Stimulated activated CD4-positive, alpha-beta T cell treated with anti-CD3 and anti-CD28 coated beads, TNF-alpha, amount 100 ng/mL, for 24 hours (primary cell): ENCODE measurements at places on chromosomes 5 and 9.

DNA sequence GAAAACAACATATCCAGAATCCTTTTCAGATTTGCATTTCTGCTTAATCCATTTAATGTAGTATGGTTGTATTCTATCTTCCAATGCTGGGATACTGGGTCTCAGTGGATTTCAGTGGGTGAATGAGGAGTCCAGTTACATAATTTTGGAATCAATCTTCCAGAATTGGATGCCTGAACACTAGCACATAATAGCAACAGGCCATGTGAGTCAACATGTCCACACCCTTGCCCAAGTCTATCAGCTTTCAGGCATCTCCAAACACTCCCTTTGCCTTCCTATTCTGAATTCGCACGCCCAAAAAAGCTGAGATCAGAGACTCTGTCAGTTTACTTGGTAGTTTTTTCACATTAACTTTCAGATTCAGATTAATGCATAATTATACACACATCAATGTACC lies 202.6 kb downstream of the TSSK1B start:
- no peak for DNase-seq

DNA sequence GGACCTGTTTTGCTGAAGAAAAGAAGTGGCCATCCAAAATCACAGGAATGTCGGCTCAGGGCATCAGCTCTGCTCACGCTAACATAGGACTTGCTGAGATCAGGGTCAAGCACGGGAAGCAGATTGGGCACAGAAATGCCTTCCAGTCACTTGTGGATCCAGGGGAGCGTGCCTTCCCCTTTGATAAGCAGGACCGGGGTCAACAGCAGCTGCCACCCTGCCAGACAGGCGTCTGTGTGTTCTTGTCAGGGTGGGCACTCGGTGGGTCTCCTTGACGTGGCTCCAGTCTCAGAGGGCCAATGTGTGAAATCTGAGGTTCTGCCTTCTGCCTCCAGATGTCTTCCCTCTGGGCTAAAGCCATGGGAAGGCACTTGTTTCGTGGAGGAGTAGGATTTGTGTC lies 313.7 kb upstream of the IRX4 start:
- no peak for DNase-seq

GRCh38 chr5:77301447-77301883 lies 91.0 kb downstream of the PDE8B start:
- no peak for DNase-seq

- DNase-seq: no peak
These were observed 48.7 kb downstream of the SLC36A1 start for GRCh38 chr5:151496041-151496484.

- no peak for DNase-seq
These were observed 31.1 kb downstream of the SV2C start for GRCh38 chr5:76114179-76114851.
